ENCODE measurements at places on chromosomes 16 and 17.

DNA sequence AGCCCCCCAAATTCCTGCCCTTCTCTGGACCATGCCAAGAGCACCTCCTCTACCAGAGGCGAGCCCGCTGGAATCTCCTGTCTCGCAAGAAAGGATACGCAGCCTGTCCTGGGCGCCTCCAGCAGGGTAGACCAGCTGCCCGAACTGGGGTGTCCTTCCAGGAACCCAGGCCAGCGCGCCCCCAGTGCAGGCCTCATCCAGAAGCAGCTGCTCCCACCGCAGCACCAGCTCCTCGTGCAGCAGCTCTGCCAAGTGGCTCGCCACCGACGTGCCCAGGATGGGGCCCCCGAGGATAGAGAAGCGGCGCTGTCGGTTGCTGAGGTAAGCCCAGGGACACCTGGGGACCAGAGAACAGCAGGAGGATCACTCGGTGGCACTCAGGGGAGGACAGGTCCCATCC is 4.8 kb downstream of the TAF1C start:
- DNase-seq, result no peak

- no peak for DNase-seq
Observed at GRCh38 chr16:17082095-17082882, 388.5 kb downstream of the XYLT1 start.

DNA sequence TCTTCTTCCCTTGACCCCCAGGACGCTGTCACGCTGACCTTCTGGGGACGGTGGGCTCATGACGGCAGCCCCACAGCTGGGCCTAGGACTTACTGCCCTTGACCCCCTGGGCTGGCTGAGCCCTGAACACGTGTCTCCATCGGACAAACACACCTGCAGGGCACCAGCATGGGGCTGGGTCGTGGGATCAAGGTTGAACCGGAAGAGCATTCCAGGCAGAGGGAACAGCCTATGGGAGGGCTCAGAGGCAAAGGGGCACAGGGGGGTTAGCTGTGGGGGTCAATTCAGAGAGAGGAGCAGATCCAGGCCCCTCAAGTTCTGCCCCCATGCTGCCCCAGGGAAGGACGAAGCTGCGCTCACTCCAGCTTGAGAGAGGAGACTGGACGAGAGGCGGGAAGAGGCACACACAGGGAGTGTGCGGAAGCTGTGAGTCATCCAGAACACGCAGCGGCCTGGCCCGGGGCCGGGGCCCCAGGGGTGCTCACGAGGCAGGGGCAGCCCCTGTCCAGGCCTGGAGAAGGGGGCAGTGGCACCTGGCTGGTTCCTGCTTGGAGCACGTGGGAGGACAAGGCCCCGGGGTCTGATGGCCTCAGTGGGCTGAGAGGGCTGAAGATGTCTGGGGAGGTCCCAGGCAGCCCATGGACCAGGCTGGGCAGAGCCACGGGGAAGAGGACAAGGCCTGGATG is 9.9 kb downstream of the SSTR5 start:
- DNase-seq, result no peak

GRCh38 chr16:64312980-64313379 is 808.9 kb downstream of the CDH11 start:
- DNase-seq, result no peak

DNA sequence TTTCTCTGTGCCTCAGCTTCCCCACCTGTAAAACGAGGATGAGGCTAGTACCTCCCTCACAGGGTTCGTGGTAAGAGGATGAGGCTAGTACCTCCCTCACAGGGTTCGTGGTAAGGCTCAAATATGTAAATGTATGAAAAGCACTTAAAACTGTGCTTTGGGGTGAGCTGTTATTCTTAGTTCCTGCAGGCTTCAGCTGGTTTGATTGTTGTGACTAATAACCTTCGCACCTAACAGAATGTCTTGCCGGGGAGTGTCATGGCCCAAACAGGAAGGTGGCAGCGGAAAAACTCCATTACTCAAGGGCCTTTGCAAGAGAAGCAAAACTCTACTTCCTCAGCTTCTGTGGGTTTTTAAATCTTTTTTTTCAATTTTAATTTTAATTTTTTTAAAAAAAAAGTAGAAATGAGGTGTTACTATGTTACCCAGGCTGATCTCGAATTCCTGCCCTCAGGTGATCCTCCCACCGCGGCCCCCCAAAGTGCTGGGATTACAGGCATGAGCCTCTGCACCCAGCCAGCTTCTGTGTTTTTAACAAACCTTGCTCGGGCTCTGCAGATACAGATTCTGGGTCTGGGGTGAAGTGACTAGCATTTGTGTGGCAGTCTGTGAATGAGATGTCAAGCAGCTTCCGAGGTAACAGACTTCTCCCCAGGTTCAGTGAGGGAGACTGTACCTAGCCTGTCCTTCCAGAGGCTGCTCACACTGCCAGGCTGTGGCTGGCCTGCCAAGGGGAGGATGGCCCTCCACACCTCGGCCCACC is 103.0 kb downstream of the RAB11FIP4 start:
- DNase-seq, result no peak

- DNase-seq, result no peak
Observed at GRCh38 chr16:53580038-53580802, 77.2 kb upstream of the AKTIP start.

Data from NCI-H2107 (cell line).